Fibroblast of the aortic adventitia (primary cell): ENCODE measurements at places on chromosomes 6 and 20. TPM values are rescaled to one million over a fixed set of nuclear protein-coding genes. Genes with fewer than 3 reads are reported as not detected.

GRCh38 chr6:141758430-141758829, 374.3 kb upstream of the GJE1 start:
- DNase-seq = no peak

DNA sequence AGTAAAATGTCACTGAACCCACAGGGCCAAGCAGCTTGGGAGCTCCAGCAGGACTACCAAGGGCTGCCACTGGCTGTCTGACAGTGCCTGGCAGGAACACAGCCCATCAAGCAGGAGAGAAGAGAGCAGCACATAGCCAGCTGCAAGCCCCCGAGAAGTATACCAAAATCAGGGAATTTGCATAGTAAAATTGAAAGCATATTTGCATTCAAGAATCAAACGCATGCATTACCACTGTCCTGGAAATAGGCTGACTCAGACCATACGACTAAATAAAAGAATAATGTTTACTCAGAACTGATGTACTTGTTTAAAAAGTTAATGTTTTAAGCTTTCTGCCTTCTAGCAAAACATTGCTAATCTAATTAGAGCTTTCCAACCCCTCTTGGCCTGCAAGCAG, 298.1 kb downstream of the TFAP2B start:
- DNase-seq = no peak

DNA sequence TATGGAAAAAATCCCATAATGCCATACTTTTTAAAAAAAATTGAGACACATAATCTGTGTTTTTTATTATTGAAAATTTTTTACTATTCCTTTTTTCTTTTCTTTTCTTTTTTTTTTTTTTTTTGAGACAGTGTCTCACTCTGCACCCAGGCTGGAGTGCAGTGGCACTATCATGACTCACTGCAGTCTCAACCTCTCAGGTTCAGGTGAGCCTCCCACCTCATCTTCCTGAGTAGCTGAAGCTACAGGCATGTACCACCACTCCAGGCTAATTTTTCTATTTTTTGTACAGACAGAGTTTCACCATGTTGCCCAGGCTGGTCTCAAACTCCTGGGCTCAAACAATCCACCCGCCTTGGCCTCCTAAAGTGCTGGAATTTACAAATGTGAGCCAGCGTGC, 100.4 kb downstream of the AFG1L start:
- DNase-seq = no peak

GRCh38 chr6:25942561-25943147, 12.2 kb upstream of the SLC17A2 start:
- peak; percentile 80 for DNase-seq

DNA sequence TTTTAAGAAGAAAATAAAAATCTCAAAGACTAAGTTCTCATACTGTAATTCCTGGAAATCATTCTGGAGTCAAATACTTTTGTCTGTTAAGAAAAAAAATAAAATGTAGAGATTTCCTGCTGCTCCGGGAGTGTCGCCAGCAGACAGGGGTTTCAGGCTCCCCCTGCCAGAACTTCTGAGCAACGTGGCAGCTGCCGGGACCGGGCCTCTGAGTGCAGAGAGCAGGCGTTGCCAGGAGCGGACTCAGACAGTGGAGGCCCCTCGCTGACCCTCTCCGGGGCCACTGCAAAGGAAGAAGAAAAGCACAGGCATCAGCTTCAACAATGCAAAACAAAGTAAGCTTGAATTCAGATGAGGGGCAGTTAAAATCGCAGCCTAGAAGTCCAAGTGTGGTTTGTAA, 95.5 kb downstream of the THBS2 start:
- peak; percentile 96 for DNase-seq

- peak; percentile 46 for DNase-seq
Measured at GRCh38 chr6:144559865-144560593, 274.9 kb downstream of the UTRN start.

DNA sequence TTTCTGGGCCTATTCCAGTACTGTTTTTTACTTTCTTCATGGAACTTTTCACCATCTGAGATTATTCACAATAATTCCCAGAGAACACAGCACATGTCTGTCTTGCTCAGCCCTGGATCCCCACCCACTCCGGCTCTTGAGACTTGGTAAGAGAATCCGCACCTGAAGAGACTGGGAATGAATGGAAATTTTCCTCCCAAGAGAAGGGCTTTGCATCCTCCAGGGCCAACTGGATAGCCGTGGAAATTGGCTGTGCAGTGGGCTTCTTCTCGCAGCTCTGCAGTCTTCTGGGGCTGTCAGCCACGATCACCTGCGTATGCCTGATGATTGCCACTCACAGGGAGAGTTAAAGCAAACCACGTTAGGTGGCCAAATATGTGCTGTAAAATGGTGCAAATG, 159.1 kb downstream of the THBS2 start:
- DNase-seq = no peak

CLVS2 gene
- not detected in 2 replicates for total RNA-seq

DNA sequence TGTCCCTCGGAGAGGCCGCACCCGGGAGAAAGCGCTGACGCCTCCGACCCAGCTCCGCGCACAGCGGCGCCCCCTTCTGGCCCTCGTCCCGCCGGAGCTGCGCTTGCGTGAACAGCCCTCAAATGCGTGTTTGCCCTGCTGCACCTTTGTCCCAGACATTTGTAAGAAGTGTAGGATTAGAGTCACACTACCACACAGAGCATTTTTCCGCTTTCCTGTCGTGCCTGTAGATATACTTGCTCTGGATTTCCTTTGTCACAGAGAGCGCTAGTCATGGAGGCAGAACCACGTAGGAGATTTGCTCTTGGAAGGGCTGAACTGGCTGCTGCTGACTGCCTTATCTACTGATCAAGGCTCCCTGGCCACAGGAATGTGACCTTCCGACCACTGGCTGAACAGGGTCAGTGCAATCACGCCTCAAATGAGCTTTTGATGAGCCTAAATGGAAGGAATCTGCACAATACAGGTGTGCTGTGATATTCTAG, 62.3 kb downstream of the PAX1 start:
- no peak for DNase-seq

DNA sequence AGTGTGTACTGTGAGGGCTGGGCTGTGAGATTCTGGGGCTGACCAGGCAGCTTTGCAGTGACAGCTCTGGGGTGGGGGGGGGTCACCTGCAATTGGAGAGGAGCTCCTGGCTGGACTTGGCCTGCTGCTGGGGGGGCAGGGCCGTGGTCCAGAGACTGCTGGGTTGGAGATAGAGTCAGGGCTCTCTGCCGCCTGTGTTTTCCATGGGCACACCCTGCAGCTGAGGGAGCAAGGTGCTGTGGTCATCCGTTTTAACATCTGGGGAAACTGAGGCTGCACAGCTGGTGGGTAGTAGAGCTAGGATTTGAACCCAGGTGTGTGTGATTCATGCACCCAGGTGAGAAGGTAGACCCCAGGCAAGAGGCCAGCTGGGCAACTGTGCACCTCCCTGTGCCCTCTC, 7.3 kb downstream of the DLGAP4 start:
- DNase-seq = no peak

DNA sequence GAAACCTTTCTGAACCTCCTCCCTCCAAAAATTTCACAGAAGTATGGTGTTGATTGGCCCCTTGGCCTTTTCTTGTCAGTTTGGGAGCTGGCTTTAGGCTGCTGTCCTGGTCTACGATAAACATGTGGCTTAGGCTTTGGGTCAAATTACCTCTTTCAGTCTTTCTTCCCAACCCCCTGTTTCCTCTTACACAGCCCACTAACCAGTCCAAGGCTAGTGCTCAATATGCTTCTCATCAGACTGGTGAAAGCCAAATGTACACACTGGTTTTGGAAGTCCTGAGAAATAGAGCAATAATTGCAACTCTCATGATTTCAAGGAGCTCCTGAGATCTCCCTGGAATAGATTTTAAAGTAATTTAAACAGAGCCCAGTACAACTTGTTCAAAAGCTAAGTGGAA, 933.7 kb upstream of the GJE1 start:
- DNase-seq = no peak

TSPYL4 gene
- total RNA-seq = 14.9 and 15.6 TPM in 2 replicates

PRKN gene
- 2.0 and 4.0 TPM in 2 replicates for total RNA-seq
